Natural killer cell treated with Interleukin-12 subunit alpha and Interleukin-12 subunit beta and Interleukin-15 and Interleukin-18, amount 100 ng/mL, for 72 hours (primary cell): ENCODE measurements at places on chromosomes 3 and 15.

- no peak overlapping the region for H3K4me3 ChIP-seq
- no peak for DNase-seq
- H3K36me3 ChIP-seq = peaks cover 6% of the 10 kb centered on the region
- H3K27ac ChIP-seq = no peak overlapping the region
These were observed 110.5 kb downstream of the PGPEP1L start for GRCh38 chr15:98896802-98897732.

DNA sequence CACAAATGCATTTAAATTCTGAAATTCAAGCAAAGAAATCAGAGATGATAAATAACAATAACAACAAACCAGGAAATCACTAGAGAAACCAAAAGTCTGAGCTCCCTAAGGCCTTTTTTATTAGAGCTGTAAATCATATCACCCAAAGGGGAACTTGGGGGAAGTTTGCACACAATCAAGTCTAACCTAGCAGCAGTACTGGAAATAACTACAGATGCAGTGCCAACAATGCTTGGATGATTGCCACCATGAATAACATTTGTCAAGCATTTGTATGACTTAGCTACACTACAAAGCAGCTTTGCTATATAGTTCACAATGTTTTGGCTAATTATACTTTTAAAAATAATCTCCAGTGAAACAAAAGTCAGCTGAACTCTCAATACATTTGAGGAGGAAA, 27.8 kb downstream of the SHQ1 start:
- peaks cover 9% of the 10 kb centered on the region for H3K4me1 ChIP-seq
- no peaks in the 10 kb centered on the region for H3K27me3 ChIP-seq
- H3K27ac ChIP-seq = no peak overlapping the region
- no peak overlapping the region for H3K4me3 ChIP-seq
- H3K36me3 ChIP-seq = peaks cover 7% of the 10 kb centered on the region
- no peak for DNase-seq

DNA sequence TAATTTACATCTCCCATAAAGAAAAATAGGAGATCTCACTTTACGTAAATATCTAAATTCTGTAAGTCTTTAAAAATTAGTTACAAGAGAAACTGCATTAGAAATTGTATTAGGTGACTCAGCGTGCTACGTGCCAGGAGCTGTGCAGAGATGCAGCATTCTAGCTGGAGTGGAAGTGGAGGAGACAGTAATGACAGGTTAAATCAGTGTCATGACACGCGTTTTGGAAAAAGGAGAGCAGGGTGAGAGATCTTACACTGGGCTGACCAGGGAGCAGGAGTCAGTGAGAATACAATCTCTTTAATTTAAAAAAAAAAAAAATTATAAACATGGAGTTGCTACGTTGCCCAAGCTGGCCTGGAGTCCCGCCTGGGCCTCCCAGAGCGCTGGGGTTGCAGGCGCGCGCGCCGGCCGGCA, 635 bp downstream of the TUBGCP5 start:
- no peak for DNase-seq
- H3K4me1 ChIP-seq = peaks cover 7% of the 10 kb centered on the region
- H3K27ac ChIP-seq = peak overlapping the region; percentile 89

GRCh38 chr15:100340721-100341238, 995 bp downstream of the ADAMTS17 start:
- DNase-seq = no peak
- H3K4me3 ChIP-seq = peak overlapping the region; percentile 38
- H3K36me3 ChIP-seq = no peaks in the 10 kb centered on the region
- no peak overlapping the region for H3K27ac ChIP-seq
